ENCODE measurements at places on chromosomes 6 and 20.

- no peak for DNase-seq
Observed at GRCh38 chr20:48460681-48461080, 367.1 kb downstream of the PREX1 start.

- DNase-seq, result no peak
Observed at GRCh38 chr6:116616737-116617053, 416 bp downstream of the RSPH4A start.

DNA sequence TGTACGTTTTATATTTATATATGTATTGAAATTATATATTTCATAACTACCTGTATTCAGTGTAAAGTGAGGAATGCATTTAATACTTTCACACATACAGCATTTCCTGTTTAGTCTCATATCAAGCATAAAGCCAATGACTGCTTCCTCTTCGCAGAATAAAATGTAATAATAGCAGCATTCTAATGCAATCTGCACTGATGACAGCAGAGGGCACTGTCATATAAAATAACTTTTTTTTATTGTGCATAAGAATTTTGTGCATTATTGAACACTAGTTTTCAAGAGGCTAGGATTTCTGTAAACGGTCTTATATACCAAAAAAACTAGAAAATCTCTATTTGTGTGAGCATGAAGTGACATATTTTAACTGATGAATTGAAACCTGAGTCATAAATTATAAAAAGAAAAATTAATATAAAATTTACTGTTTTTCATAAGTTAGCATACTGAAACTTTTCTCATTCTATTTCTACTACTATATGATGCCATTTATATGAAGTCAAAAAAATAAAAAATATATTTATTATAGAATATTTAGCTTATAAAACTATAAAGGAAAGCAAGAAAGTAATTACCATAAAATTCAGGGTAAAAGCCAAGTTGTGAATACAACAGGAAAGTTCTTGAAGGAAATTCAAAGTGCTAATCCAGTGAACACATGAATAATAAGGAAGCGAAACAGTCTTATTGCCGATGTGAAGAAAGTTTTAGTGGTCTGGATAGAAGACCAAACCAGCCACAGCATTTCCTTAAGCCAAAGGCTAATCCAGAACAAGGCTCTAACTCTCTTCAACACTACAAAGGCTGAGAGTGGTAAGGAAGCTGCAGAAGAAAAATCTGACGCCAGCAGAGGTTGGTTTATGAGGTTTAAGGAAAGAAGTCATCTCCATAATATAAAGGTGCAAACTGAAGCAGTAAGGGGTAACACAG, 36.3 kb downstream of the RNF146 start:
- DNase-seq, result peak; percentile 24

DNA sequence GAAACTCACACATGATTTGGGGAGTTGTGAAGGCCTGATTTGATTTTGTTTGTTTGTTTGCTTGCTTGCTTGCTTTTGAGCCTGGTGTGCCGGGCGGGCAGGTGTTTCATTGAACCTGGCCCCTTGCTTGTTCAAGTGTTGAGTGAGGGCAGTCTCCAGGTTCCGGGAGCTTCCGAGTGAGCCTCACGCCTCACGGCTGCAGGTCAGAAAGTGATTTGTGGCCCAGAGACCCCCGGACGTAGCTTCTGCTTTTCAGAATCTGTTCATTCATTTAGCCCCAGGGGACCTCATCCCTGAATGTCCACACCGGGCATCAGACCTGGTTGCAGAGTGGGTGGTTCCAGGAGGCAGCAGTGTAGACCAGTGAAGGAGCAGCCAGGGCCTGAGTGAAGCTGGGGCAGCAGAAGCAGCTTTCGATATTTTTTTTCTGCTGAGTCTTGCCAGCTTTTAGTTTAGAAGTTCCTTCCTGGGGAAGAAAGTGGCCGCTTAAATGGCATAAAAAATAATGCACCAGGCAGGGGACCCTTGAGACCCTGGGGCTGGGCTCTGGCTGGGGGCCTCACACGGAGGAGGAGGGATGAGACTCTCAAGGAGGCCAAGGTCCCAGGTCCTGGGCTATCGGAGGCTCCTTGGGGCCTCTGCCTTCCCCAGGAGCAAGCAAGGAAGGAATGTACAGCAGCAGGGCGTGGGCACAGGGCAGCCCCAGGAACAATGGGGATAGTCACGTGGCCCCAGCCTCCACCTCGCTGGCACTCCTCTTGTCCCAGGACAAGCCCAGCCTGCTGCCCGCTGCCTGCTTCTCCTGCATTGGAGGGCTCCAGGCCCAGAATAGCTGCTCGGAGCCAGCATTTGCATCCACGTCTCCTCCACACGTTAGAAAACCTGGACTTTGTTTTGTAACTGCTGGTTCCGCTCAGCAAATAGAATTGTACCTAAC, 89.2 kb upstream of the BHLHE23 start:
- DNase-seq, result no peak

DNA sequence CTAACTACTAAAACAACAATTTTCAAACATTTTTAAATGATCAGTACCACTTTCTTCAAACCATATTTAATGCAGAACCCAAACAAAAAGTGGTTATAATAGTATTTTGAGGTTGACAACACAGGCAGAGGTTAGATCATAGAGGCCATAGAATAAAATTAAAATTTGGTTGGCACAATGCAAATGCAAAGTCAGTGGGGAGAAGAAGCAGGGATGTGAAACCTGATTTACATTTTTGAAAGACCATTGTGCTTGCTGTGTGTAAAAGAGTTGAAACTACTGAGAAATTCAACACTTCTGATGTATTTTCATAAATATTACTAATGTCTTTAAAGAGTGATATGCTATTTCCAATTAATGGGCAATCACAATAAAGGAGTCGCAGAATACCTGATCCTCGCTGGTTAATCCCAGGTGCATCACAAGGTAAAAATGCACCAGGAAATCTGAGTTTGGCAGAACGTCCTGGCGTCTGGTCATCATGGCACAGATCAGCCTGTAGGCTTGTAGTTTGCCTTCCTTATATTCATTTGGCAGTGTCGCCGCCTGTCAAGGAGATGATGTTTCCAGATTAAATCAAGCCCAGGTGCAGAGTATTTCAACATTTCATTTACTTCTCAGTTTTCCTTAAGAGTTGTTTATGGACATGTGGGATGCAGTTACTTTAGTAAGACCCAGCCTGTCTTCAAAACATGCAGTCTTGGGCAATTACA, 141.2 kb downstream of the RALGAPA2 start:
- no peak for DNase-seq

- DNase-seq, result peak; percentile 4
Observed at GRCh38 chr20:48189181-48189580, 403.9 kb upstream of the SULF2 start.

DNA sequence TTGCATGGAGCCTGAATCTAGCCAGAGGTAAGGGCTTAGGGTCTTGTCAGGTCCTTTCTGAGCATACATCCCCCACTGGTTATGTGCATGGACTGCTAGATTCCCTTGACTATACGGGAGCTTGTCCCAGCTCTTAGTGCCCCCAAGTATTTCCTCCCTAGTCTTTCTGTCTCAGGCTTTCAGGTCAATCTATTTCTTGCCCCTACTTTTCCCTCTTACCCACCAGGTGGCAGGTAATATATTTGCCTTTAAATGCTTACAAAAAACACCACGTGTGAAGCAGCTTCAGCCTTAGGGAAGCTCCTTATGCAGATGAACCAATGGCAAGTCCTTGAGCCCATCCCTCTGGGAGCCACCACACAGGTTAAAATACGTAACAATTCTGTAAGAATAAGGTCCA, 454.2 kb downstream of the GRIK2 start:
- DNase-seq, result no peak
